ENCODE measurements at places on chromosomes 3 and 15. TPM values are rescaled to one million over a fixed set of nuclear protein-coding genes. Genes with fewer than 3 reads are reported as not detected.

SIDT1 gene
- 0.32 TPM for total RNA-seq

NDUFAF3 gene
- 88.3 TPM for total RNA-seq

CYP19A1 gene
- 0.10 TPM for total RNA-seq

C3orf70 gene
- total RNA-seq = 0.21 TPM

SATB1 gene
- 0.14 TPM for total RNA-seq

CHST2 gene
- total RNA-seq = 1.3 TPM

C3orf49 gene
- total RNA-seq = not detected

WNT7A gene
- 0.06 TPM for total RNA-seq

CD86 gene
- total RNA-seq = not detected

ADGRG7 gene
- total RNA-seq = not detected

NEK10 gene
- total RNA-seq = 0.66 TPM

ASB14 gene
- total RNA-seq = not detected

CELSR3 gene
- 4.6 TPM for total RNA-seq

GOLGA6D gene
- not detected for total RNA-seq

MTFMT gene
- 27.5 TPM for total RNA-seq

SLC6A1 gene
- total RNA-seq = not detected

KLHL40 gene
- total RNA-seq = not detected

C3orf22 gene
- total RNA-seq = not detected

MEGF11 gene
- total RNA-seq = 0.45 TPM

SHC4 gene
- total RNA-seq = 0.92 TPM

RASGRF1 gene
- total RNA-seq = 0.13 TPM

PSMD2 gene
- 266 TPM for total RNA-seq

GUCA1C gene
- not detected for total RNA-seq

CHRNB4 gene
- total RNA-seq = 0.53 TPM

PEX5L gene
- not detected for total RNA-seq

PLCH1 gene
- total RNA-seq = 0.92 TPM

ITIH1 gene
- not detected for total RNA-seq

ATP13A5 gene
- not detected for total RNA-seq

HYAL1 gene
- total RNA-seq = 0.54 TPM

LIPC gene
- 0.14 TPM for total RNA-seq

FEZF2 gene
- not detected for total RNA-seq

CCR3 gene
- total RNA-seq = not detected

HTR3D gene
- total RNA-seq = not detected

UROC1 gene
- total RNA-seq = not detected

CKMT1A gene
- total RNA-seq = 3.3 TPM

SNX33 gene
- 13.5 TPM for total RNA-seq

RTP1 gene
- total RNA-seq = not detected

SI gene
- not detected for total RNA-seq

PLSCR5 gene
- total RNA-seq = not detected

C3orf52 gene
- 10.3 TPM for total RNA-seq

PAQR9 gene
- total RNA-seq = 1.8 TPM

CDV3 gene
- 106 TPM for total RNA-seq

RETNLB gene
- total RNA-seq = not detected

SCN5A gene
- total RNA-seq = 0.89 TPM

SH3GL3 gene
- total RNA-seq = 0.25 TPM

KBTBD13 gene
- total RNA-seq = not detected
